ENCODE measurements at places on chromosomes 6 and 20.

- DNase-seq, result no peak
These were observed 198.0 kb downstream of the RNF144B start for GRCh38 chr6:18585032-18585573.

- no peak for DNase-seq
These were observed 97.0 kb downstream of the BTBD3 start for GRCh38 chr20:12014736-12015135.

DNA sequence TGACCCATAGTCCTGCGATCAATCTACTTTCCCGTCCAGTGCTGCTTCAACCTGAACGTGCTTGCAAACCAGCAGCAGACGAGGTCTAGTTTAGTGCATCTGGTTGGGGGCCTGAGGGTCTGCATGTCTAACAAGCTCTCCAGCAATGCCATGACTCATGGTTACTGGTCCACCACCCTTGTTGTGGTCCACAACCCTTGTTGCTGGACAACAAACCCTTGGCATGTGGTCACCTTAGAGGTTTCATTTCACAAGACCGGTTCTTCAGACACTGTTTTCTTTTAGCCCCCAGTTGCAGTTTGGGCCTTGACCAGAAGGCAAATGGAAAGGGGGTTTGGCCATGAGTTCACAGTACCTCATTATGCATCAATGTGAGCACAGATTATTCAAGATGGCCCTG, 424.8 kb downstream of the QKI start:
- DNase-seq, result no peak

- DNase-seq, result no peak
These were observed 307.0 kb downstream of the TAF4 start for GRCh38 chr20:61758564-61759200.

GRCh38 chr6:103791458-103791857, 1068.3 kb downstream of the HACE1 start:
- DNase-seq, result no peak

GRCh38 chr6:85706272-85706671, 63.6 kb upstream of the SYNCRIP start:
- no peak for DNase-seq

DNA sequence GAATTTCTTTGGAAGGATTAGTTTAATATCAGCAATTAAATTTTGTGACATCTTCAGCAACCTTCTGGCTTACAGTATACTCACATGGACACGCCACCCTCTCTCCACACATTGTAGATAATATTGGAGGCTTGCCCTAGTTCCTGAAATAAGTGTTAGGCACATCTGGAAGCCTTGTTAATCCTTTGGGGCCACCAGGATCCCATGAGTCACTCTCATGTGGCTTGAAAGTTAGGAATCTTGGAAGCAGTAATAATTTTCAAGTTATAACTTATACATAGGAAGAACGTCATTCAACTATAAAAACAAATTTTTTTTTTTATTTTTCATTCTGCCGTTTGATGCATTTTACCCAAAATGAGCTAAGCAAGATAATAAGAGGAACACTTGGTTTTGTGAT, 20.5 kb downstream of the LAMA4 start:
- DNase-seq, result no peak

- DNase-seq, result no peak
These were observed 210.6 kb downstream of the DLL1 start for GRCh38 chr6:170080169-170080827.

GRCh38 chr20:4932061-4932460, 69.2 kb downstream of the SLC23A2 start:
- no peak for DNase-seq

GRCh38 chr6:148294059-148294458, 48.6 kb upstream of the SASH1 start:
- no peak for DNase-seq

GRCh38 chr20:44973053-44973452, 6.7 kb downstream of the STK4 start:
- DNase-seq, result no peak

- DNase-seq, result no peak
These were observed 29.6 kb downstream of the NPEPL1 start for GRCh38 chr20:58721951-58722778.

DNA sequence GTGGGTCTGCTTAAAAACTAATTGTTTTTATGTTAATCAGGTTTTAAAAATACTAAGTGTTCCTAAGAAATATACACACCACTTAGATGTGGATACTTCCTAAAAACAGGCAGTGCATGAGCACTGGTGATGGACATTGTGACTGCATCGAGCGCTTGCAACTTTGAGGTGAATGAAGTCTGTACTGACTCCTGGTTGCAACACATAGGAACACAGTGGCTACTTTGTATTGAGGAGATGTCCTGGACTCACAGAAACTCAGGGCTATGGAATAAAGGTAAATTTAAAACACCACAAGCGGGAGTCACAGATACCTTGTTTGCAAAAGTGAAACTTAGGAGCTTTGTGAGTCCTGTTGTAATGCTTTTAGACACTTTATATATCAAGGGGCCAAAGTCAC, 55.6 kb upstream of the POLR1H start:
- no peak for DNase-seq

GRCh38 chr20:38941726-38942389, 15.6 kb downstream of the FAM83D start:
- DNase-seq, result no peak

GRCh38 chr6:45533386-45533785, 155.7 kb upstream of the SUPT3H start:
- DNase-seq, result no peak

GRCh38 chr6:37256692-37257319, 766 bp upstream of the TBC1D22B start:
- DNase-seq, result no peak

- no peak for DNase-seq
These were observed 17.9 kb upstream of the SNHG17 start for GRCh38 chr20:38452880-38453624.

GRCh38 chr6:85421972-85422371, 27.9 kb upstream of the NT5E start:
- no peak for DNase-seq

GRCh38 chr20:38001981-38002380, 31.3 kb downstream of the TTI1 start:
- no peak for DNase-seq

DNA sequence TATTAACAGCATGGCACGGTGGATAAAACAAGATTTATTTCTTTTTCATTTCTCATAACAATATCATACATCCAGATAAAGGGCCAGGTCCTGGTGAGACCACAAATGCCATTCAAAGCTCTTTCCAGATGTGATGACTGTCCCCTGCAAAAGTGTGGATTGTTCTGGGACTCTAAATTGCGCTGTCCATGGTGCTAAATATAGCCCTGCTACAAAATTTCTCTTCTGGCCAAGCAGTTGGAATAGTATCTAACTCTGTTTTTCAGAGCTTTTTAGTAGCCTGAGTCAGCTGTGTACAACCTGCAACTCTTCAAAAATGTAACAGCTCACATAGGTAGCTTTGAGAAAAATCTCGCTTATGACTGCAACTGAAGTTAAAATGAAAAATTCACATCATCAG, 115.8 kb downstream of the MANEA start:
- DNase-seq, result no peak

- no peak for DNase-seq
These were observed 307.2 kb downstream of the SOX4 start for GRCh38 chr6:21900730-21901129.

DNA sequence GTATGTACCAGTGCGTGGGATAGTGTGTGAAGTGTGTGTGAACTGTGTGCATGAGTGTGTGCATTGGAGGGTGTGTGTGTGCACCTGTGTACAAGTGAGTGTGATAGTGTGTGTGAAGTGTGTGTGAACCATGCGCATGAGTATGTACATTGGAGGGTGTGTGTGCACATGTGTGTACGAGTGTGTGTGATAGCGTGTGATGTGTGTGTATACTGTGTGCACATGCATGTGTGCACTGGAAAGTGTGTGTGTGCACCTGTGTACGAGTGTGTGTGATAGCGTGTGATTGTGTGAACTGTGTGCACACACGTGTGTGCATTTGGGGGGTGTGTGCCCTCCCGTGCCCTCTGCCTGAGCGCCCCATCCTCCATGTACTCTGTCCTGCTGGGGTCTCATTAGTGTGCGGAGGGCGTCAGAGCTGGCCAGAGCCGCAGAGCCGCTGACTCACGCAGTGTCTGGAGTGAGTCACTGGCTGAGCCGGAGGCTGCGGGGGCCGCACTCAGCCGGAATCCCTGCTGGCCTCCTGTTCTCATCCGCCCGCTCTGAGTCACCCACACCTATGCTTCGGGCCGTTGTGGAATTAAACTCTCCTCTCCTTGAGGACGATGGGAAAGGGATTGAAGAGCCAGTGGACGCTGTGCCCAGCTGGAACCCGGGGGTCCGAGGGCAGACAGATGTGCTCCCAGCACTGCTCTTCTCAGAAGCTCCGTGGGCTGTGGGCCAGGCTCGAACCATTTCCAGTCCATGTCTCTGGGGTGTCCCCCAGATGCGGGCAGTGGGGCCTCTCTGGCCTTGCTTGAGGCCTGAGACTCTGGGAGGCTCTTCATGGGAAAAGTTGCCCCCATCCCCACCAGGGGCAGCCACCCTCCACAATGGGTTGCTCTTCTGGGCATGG, 27.3 kb upstream of the STX16 start:
- DNase-seq, result no peak

- DNase-seq, result no peak
These were observed 84.3 kb upstream of the THBS2 start for GRCh38 chr6:169337886-169338445.
